Common myeloid progenitor, CD34-positive (primary cell): ENCODE measurements at places on chromosomes 4 and X.

GRCh38 chr4:85426366-85426765, 48.6 kb upstream of the ARHGAP24 start:
- H3K4me3 ChIP-seq = no peak overlapping the region
- H3K27ac ChIP-seq = no peak overlapping the region
- H3K36me3 ChIP-seq = no peaks in the 10 kb centered on the region
- H3K27me3 ChIP-seq = no peaks in the 10 kb centered on the region

- DNase-seq = peak; percentile 89
- peak overlapping the region; percentile 6 for H3K27ac ChIP-seq
- no peak overlapping the region for H3K4me3 ChIP-seq
- H3K36me3 ChIP-seq = peaks cover 4% of the 10 kb centered on the region
Observed at GRCh38 chr4:77734928-77735327, 84.2 kb downstream of the CNOT6L start.

DNA sequence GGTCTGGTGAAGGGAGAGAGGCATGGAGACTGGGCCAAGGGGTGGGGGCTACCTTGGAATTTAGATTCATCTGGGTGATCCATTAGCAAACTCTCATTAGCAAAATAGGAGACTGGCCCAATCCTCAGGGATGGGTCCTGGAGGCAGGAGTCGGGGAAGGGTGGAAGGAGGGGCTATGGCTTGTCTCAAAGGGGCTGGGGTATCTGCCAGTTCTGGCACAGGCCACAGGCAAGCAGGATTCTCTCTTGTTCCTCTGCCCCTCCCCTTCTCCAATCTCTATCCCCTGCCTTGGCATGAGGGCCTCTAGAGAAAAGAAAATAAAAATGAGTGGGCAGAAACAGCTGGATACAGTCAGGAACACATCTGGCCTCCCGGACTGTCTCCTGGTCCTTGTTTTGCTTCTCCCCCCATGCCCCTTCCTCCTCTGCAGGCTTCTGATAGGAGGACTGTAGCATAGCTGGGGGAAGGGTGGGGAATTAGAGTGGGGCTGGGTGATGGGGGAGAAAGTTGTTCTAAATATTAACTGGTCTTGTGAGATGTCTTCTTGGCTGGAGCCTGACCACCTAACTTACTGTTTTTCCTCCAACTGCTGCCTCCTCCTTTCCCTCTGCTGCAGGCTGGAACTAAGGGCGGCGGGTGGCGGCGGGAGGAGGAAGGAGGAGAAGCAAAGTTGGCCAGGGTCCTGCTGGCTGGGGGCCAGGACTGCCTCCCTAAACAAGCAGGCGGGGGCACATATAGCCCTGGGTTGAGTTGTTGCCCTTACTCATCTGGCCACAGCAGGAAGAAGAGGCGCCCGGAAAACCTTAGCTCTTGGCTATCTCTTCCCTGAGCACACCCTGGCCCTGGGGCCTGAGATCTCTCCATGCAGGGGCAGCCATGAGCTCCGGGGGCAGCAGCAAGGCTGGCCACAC, 53.3 kb upstream of the LAS1L start:
- H3K4me1 ChIP-seq = peaks cover 27% of the 10 kb centered on the region
- peak overlapping the region; percentile 53 for H3K4me3 ChIP-seq
- peak overlapping the region; percentile 66 for H3K27ac ChIP-seq
- H3K27me3 ChIP-seq = no peaks in the 10 kb centered on the region

- no peaks in the 10 kb centered on the region for H3K36me3 ChIP-seq
- H3K27me3 ChIP-seq = peaks cover 2% of the 10 kb centered on the region
Observed at GRCh38 chrX:19195243-19195610, 73.0 kb upstream of the ADGRG2 start.

DNA sequence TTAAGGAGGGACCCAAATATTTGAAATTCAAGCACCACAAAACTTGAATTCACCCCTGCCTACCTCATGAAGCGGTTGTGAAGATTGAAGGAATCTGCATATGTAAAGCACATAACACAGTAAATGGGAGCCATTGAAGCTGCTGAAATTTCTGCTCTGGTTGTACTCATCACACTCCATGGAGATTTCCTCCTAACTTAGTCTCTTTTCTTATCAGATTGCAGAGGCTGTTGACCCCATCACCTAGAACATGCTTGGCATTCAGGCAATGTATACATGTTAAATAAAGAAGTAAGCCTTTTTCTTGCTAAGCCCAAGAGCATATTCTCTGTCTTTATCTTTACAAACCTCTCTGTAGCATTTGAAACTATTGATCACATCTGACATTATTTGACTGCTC, 104.9 kb upstream of the TNIP3 start:
- peaks cover 5% of the 10 kb centered on the region for H3K4me1 ChIP-seq
- H3K27ac ChIP-seq = no peak overlapping the region

GRCh38 chr4:7642741-7643458, 208.2 kb upstream of the PSAPL1 start:
- H3K36me3 ChIP-seq = no peaks in the 10 kb centered on the region
- DNase-seq = no peak
- H3K4me1 ChIP-seq = peaks cover 6% of the 10 kb centered on the region
- H3K27me3 ChIP-seq = no peaks in the 10 kb centered on the region

GRCh38 chrX:38935561-38935960, 134.3 kb downstream of the MID1IP1 start:
- H3K4me3 ChIP-seq = no peak overlapping the region
- H3K27me3 ChIP-seq = no peaks in the 10 kb centered on the region
- H3K36me3 ChIP-seq = no peaks in the 10 kb centered on the region
- H3K27ac ChIP-seq = no peak overlapping the region
- DNase-seq = no peak
- H3K4me1 ChIP-seq = no peaks in the 10 kb centered on the region

DNA sequence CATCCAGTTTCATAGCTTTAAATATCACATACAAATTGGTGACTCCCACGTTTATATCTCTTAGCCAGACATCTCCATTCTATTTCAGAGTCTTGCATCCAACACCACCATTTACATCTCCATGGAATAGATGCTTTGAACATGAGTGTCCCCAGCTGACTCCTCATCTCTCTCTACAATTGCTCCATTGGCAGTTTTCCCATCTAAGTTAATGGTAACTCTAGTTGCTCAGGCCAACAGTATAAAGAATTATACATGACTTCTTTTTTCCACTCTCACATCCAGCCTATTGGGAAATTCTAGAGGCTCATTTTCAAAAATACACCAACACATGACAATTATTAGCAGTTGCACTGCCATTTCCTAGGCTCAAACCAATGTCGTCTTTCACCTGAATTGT, 388.2 kb downstream of the STIM2 start:
- H3K36me3 ChIP-seq = no peaks in the 10 kb centered on the region
- no peaks in the 10 kb centered on the region for H3K4me1 ChIP-seq
- no peak overlapping the region for H3K27ac ChIP-seq
- H3K4me3 ChIP-seq = no peak overlapping the region

DNA sequence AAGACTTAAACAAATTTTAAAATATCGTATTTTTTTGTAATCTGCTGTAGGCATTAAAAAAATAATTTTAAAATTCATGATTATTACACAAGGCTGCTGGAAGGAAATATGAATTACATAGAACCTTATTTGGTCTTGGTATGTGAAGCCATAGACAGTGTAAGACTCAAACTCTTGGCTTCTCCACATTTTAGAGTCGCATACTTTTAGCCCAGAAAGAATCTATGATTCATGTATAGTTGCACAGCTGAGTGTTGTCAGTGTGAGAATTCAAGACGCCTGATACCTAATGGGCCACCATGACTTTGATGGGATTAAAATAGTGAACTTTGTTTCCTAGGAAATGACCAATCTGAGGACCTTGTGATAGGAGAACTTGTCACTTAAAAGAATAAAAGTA, 1.4 kb downstream of the INTU start:
- no peaks in the 10 kb centered on the region for H3K27me3 ChIP-seq
- peaks cover 19% of the 10 kb centered on the region for H3K4me1 ChIP-seq
- no peak for DNase-seq
- no peak overlapping the region for H3K4me3 ChIP-seq

GRCh38 chrX:80749404-80749803, 60.3 kb downstream of the BRWD3 start:
- DNase-seq = peak; percentile 1
- H3K36me3 ChIP-seq = no peaks in the 10 kb centered on the region
- H3K27me3 ChIP-seq = no peaks in the 10 kb centered on the region
- no peaks in the 10 kb centered on the region for H3K4me1 ChIP-seq

DNA sequence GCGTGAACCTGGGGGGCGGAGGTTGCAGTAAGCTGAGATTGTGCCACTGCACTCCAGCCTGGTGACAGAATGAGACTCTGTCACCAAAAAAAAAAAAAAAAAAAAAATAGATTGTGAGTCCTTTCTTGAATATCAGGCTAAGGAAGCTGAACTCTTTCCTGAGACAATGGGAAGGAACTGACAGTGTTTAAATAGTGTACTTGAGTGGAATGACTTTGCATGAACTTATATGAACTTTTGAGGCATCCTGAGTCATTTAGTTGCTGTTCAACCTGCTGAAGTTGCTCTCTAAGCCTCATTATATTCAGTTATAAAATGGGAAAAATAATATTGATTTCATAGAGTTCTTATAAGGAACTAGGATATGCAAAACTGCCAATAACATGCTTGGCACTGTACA, 79.3 kb upstream of the LIMCH1 start:
- peak; percentile 56 for DNase-seq
- no peaks in the 10 kb centered on the region for H3K4me1 ChIP-seq
- no peak overlapping the region for H3K4me3 ChIP-seq
- no peak overlapping the region for H3K27ac ChIP-seq
- H3K27me3 ChIP-seq = no peaks in the 10 kb centered on the region
- H3K36me3 ChIP-seq = no peaks in the 10 kb centered on the region

GRCh38 chr4:37685823-37686372, 278 bp downstream of the RELL1 start:
- peak overlapping the region; percentile 89 for H3K4me3 ChIP-seq
- H3K36me3 ChIP-seq = peaks cover 3% of the 10 kb centered on the region
- peak; percentile 87 for DNase-seq
- no peaks in the 10 kb centered on the region for H3K27me3 ChIP-seq

DNA sequence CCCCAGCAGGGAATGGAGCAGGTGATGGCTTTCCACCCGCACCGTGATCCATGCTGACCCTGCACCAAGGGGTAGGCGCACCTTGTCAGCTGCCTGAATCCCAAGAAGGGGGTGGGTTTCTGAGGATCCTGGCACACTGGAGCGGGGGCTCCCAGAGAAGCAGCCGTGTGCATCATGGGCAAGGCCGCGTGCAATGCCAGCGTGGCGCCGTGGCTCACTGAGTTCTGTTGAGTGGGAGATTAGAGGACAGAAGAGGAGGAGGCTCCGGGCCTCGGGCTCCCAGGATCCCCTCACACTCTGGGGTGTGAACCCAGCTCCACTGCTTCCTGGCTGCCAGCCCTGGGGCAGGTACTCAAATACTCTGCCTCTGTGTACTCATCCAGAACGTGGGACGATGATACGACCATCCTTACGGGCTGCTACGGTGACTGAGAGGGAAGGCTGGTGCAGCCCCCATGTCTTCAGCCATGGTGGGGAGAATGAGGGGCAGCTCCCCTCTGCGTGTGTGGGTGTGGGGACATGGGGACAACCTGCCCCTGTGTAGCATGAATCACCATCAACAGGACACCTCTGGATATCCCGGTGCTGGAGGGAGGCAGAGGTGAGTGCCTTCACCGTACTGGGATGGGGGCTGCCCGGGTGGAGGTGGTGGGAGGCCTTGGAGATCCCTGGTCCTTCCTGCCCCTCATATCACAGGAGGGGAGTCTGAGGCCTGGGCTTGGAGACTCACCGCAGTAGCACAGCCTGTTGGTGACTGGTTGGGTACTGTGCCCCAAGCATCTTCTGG, 52.6 kb downstream of the CPZ start:
- no peak overlapping the region for H3K27ac ChIP-seq
- H3K4me3 ChIP-seq = no peak overlapping the region
- H3K27me3 ChIP-seq = peaks cover 2% of the 10 kb centered on the region
- no peaks in the 10 kb centered on the region for H3K4me1 ChIP-seq
- no peak for DNase-seq

- no peak overlapping the region for H3K4me3 ChIP-seq
- H3K27ac ChIP-seq = no peak overlapping the region
Observed at GRCh38 chr4:40553995-40554394, 75.7 kb downstream of the RBM47 start.

DNA sequence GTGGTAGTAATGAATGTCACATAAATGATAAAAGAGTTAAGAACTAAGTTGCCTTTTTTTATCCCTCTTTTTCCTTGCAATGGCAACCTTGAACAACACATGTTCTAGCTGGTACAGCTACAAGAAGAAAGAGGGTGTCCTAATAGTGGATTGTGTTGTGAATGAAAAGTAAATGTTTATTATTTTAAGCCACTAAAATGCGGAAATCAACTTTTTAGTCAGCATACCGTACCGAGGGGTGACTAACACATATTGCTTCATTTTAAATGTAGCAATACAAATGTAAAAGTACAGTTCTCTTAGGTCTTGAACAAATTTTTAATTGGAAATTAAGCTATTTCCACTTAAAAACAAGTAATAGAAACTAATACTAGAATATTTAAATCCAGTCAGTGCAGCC, 17.7 kb upstream of the AP1AR start:
- H3K36me3 ChIP-seq = no peaks in the 10 kb centered on the region
- H3K4me1 ChIP-seq = no peaks in the 10 kb centered on the region
- H3K27me3 ChIP-seq = no peaks in the 10 kb centered on the region
- no peak overlapping the region for H3K4me3 ChIP-seq
- DNase-seq = no peak

DNA sequence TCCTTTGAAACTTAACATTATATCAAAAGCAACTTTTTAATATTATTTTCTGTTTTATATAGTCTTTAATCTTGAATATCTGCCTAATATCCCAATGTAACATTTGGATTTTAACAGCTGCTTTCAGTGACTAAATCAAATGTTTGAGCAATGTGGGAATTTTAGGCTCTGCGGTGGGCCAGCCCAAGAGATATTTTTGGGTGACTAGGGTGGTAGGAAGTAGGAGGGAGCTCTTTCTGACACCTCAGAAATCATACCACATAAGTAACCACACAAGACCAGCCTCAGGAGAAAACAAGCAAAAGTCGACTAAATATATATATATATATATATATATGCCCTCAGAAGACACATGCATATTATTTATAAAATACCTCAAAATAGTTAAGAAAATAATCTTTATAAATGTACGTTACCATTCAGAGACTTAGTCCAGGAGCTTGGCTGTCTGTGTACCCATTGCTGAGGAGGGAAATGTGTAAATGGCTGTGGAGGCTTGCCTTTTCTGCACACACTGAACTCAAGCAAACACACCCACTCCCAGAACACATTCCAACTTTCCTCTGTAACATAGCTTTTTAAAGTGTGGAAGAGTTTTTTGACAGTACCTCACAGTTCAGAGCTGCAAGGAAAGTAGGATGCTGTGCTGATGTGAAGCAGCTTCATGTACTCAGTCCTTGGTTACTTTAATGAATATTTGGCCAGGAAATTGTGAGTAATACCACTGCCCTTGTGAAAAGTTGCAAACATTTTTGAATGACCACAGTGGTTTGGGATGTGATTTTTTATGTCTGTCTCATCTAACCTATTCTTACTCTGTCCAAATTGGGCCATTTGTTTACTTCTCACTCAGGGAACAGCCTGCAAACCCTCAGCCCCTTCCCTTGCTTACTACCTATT, at the start of gene RTL3:
TSS of gene RTL3 (minus strand) at position 484 of the 900 bp plus-strand sequence. CDS start 908 bp downstream, outside the sequence.
- H3K36me3 ChIP-seq = no peaks in the 10 kb centered on the region
- H3K27ac ChIP-seq = no peak within 1 kb of the TSS
- H3K4me1 ChIP-seq = peaks cover 2% of the 10 kb centered on the region
- H3K4me3 ChIP-seq = no peak within 1 kb of the TSS
- no peak for DNase-seq

GRCh38 chrX:153546386-153546785, 28.9 kb downstream of the ATP2B3 start:
- no peaks in the 10 kb centered on the region for H3K36me3 ChIP-seq
- no peaks in the 10 kb centered on the region for H3K4me1 ChIP-seq
- no peak overlapping the region for H3K4me3 ChIP-seq
- H3K27me3 ChIP-seq = peaks cover 25% of the 10 kb centered on the region
- DNase-seq = no peak
